ENCODE measurements at places on chromosomes 5 and 9. TPM values are rescaled to one million over a fixed set of nuclear protein-coding genes. Genes with fewer than 3 reads are reported as not detected.

The SLC4A9 gene
- total RNA-seq: not detected

The GNAQ gene
- total RNA-seq: 79.3 TPM

The MARCHF11 gene
- total RNA-seq: not detected

The SLC6A19 gene
- total RNA-seq: not detected

The LMX1B gene
- not detected for total RNA-seq

The SPATA31D4 gene
- not detected for total RNA-seq

The TOR4A gene
- total RNA-seq: 48.3 TPM

The SYNPO gene
- total RNA-seq: 25.9 TPM
